Stimulated activated CD4-positive, alpha-beta T cell treated with anti-CD3 and anti-CD28 coated beads, Interleukin-2, amount 100 ng/mL, for 4 hours (primary cell): ENCODE measurements at places on chromosomes 12 and 14.

DNA sequence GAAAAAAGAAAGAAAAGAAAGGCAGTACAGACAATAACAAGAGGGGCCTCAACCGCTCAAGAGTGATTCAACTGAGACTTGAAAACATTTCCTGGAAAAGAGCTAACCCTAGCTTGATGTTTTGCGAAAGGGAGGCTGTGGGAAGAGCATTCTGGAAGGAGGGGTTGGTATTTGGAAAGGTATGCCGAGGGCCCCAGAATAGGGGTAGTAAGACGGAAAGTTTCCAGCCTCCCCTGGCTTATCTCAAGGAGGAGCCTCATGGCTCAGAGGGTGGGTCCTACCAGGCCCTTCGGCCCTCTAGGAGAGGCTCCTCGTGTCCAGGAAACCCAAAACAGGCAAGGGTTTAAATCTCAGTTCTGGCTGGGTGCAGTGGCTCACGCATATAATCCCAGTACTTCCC, 8.4 kb downstream of the RNU4-2 start:
- DNase-seq = no peak

GRCh38 chr14:57022608-57023007, 212.3 kb upstream of the OTX2 start:
- no peak for DNase-seq

GRCh38 chr14:104601786-104602185, 2.8 kb downstream of the TMEM179 start:
- no peak for DNase-seq

GRCh38 chr12:48824112-48824511, 5.8 kb downstream of the CACNB3 start:
- no peak for DNase-seq

GRCh38 chr12:132560364-132560613, 50.1 kb downstream of the LRCOL1 start:
- DNase-seq = no peak

- DNase-seq = no peak
Observed at GRCh38 chr12:27824126-27824842, 44.2 kb upstream of the MANSC4 start.

DNA sequence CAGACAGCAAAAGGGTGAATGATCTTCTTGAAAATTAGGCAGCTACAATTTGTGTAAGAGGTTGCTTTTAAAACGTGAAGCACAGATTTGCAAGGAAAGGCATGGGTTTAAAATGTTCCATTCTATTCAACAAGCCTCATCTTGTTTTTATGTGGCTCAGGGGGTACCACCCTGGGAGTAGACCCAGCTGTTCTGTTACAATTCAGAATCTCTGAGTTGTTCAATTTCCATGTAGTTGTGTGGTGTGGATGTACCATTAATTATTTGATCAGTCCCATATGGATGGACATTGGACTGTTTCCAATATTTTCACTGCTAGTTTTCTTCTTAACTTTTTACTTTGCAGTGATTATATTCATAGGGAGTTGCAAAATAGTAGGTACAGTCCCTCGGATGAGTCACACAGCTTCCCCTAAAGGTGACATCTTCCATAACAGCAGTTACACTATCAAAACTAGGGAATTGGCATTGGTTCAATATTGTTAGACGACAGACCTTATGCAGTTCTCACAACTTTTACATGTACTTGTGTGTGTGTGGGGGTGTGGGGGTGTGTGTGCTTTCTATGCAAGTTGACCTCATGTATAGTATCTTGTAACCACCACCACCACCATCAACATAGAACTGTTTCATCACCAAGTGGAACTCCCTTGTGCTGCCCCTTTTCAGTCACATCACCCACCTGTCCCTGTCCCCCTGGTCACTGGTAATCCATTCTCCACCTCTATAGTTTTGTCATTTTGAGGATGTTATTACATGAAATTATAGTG, 59.0 kb upstream of the CAPRIN2 start:
- no peak for DNase-seq

- peak; percentile 67 for DNase-seq
Observed at GRCh38 chr14:21106498-21107282, 5.8 kb downstream of the TMEM253 start.

DNA sequence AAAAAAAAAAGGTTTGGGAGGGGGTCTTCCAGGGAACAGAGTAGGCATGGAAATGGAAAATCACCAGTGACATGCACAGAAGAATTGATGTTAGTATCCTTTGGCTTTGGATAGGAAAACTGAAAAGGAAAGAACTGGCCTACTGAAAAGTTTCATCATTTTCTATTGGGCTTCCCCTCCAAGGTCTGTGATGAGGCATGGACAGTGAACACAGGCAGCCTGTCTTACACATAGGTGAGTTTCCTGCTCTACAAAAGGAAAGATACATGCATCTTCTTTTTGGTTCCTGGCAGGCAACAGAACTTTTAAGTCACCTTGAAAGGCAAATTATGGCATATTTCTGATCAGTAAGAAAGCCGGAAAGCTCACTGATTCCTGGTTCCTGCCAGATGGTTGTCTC, 5.8 kb downstream of the BMAL2 start:
- DNase-seq = no peak

DNA sequence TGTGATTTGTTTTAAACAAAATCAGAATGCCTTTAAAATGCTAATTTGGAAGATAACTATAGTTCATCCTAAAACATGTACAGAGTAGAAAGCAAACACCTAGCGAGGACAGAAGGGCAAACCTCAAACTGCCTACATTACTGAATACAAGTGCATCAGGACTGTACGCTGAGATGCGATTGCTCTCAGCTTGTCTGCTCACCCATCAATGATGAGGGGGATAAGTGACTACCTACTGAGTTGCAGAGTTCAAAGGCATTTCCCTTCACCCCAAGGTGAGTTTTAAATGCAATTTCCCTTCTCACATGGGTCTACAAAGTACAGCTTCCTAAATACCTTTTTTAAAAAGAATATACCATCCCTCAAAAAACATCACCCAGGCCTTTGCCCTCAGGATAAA, 52.9 kb downstream of the PHLDA1 start:
- DNase-seq = no peak

DNA sequence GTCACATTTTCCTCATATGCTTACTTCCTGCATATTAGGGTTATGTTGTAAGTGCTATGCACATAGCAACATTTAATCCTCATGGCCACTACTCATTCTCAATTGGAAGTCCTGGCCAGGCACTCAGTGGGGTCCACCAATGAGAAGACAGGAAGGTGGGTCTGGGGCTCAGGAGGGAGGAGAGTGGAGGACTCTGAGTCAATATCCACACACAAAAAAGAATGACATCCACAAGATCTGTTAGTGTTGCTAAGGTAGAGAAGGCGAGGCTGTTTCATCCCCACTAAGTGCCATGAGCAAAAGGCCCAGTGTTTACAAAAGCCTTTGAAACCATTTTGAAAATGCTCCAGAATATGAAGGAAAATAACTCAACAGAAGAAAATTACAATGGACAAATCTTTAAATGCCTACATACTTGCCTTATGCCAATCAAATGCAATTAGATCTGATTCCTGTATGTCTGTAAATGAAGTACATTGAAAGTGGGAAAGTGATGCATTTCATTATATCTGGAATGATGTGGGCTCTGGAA, 53.9 kb downstream of the EID3 start:
- DNase-seq = no peak

GRCh38 chr12:95694136-95694535, 96.4 kb downstream of the NTN4 start:
- no peak for DNase-seq

- DNase-seq = no peak
Observed at GRCh38 chr12:32612658-32613614, 66.2 kb upstream of the DNM1L start.

DNA sequence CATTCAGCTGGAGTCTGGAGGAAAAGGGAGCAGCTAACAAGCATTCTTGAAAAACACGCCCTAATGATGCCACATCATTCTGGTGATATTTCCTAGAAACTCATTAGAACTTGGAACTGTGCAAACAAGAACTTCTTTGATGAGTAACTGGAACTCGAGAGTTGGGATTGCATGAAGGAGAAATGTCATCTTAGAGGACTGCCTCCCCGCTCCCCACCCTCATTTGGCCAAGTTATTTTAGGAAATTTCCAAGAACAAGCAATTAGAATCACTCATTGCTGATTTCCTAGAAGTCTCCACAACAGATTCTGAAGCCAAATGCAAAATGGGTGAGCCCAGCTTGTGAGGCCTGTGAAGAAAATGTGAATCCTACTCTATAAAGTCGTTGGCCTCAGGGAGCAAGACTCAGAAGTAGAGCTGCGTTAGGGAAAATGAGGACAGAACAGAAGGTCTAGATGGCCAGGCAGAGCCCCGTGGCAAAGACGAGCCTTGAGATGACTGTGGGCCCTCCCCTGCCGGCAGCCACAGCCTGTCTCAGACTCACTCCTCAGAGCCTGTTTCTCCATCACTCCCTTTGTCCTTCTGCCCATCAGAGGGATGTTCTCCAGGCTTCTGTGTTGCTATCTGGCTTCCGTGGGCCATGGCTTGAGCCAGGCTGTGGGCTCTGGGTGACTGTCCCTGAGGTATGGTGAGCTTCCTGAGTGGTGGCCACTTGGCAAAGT, 38.4 kb downstream of the RTL1 start:
- DNase-seq = no peak

DNA sequence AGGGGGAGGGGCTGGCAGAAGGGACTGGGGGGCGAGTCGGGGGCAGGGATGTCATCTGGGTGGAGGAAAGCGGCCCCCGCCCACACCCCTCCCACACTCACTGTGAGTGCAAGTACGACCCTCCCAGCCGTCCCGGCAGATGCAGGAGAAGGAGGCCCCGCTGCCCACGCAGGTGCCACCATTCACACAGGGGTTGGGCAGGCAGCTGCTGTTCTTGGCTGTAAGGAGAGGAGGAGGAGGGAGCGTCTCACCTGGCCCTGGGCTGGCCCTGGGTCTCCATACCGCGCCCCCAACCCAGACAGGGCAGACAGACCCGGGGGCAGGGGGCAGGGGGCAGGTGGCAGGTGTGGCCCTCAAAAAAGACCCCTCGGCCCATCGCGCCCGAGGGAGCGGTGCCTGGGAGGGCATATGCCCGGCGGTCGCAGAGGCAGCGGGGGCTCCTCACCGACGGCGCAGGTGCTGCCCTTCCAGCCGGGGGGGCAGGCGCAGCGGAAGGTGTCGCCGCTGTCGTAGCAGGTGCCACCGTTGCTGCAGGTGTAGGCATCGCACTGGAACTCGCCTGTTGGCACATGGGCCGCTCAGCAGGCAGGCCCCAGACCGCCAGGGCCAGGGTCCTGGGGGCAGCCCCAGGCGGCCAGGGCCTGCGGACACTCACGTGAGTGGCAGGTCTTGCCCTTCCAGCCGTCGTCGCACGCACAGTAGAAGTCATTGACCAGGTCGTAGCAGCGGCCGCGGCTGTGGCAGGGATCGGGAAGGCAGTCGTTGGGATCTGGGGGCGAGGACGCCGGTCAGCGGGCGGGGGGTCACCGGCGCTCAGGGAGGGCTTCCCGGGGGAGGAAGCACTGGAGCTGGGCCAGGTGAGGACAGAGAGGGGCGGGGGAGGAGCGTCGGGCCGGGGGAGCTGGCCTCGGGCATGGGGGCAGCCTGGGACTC, 20.6 kb downstream of the JAG2 start:
- no peak for DNase-seq

DNA sequence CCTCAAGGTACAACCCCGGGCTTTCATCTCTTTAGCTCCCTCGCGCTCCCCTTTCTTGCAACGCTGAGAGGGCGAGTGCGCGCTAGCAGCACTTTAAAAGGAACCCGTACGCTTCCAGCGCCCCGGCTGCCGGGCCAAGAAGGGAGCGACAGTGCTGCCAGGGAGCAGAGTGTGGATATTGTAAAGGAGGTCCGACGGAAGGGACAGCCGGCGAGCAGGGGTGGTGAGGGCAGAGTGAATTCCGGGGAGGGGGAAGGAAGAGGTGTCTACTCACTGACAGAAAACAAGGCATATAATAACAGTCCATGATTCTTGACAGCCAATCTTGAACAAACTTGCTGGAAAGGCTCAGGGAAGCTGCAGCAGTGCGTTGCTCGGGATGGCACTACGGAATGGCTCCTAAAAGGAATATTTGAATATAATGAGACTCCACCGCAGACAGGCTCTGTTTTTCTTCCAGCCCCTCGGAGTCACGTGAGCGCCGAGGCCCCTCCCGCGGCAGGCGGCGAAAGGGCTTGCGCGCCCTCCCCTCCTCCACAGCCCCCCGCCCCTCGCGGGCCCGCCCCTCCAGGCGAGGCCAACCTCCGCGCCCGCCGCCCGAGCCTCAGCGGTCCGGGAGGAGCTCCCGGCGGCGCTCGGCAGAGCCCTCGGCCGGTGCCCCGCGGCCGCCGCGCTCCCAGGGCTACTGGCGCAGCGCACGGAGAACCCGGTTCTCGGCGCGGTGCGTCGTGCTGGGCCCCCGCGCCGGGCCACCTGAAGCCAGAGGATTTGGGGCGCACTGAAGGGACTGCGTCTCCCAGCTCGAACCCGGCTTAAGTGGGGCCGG, 3.4 kb downstream of the BMP4 start:
- no peak for DNase-seq

- no peak for DNase-seq
Observed at GRCh38 chr12:2291182-2291832, 238.5 kb downstream of the CACNA1C start.

DNA sequence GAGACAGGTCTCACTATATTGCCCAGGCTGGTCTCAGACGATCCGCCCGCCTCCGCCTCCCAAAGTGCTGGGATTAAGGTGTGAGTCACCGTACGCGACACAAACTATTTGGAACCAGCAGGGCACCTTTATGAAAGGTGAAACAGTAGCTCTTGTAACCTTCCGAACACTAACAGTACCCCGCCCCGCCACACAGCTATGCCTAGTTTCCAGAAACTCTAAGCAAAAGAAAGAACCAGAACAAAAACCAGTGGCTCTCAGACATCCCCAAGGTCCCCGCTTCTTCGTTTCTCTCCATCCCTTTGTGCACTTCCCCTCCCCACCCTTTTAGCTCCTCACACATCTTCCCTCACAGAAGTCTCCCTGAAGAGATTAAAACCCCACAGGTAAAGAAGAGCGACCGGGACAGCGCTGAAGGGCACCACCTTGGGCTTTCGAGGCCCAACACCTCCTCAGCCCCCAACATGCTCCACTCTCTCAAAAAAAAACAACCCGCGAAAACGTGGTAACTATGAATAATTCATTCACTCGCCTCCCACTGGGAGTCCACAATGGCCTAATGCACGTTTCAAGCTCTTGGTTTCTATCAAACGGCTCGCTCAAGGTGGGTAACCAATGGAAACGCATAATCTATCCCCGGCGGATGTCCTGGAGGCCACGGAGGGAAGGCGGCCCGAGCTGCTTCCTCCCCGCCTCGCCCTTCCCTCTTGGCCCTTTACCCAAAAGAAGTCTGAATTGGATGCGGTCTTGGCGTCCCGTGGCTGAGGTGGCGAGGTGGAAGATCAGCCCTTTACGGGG, 877 bp downstream of the BAG5 start:
- DNase-seq = peak; percentile 22
